HS-27A (cell line): ENCODE measurements at places on chromosomes 12 and 14.

GRCh38 chr12:2387103-2387834, 334.5 kb downstream of the CACNA1C start:
- DNase-seq: no peak

DNA sequence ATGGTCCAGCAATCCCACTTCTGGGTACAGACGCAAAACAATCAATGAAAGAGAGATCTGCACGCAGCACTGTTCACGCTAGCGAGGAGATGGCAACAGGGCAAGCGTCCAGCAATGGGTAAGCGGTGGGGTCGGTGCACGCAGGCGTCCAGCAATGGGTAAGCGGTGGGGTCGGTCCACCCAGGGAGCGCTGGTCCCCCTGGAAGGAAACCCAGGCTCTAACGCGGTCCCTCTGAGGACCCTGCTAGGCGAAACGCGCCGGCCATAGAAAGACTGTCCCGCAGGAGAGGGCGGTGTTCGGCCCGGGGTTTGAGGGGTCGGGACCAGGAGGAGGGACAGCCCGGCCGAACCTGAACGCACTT, 618 bp upstream of the PGAM5 start:
- DNase-seq: no peak

GRCh38 chr12:119868992-119869391, 8.1 kb downstream of the CIT start:
- no peak for DNase-seq

- no peak for DNase-seq
Measured at GRCh38 chr14:58656671-58657411, 19.1 kb downstream of the DACT1 start.
